ENCODE measurements at places on chromosomes 16 and 17. TPM values are rescaled to one million over a fixed set of nuclear protein-coding genes. Genes with fewer than 3 reads are reported as not detected.

GRCh38 chr16:50863644-50864144 is 121.8 kb downstream of the CYLD start:
- no peak for DNase-seq

DNA sequence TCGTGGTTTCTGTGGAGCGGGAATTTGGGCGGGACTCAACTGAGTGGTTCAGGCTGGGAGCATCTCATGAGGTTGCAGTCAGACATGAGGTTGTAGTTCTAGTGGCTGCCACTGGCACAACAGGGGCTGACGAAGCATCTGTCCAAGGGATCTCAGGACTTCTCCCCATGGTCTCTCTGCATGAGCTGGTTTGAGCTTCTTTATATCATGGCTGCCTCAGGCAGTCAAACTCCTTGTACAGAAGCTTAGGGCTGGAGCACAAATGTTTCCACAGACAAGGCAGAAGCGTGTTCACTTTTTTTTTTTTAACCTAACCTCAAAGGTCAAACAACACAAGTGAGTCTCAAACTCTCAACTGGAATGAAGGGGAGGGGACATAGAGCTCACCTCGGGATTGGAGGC is 243.3 kb downstream of the MSI2 start:
- no peak for DNase-seq

DNA sequence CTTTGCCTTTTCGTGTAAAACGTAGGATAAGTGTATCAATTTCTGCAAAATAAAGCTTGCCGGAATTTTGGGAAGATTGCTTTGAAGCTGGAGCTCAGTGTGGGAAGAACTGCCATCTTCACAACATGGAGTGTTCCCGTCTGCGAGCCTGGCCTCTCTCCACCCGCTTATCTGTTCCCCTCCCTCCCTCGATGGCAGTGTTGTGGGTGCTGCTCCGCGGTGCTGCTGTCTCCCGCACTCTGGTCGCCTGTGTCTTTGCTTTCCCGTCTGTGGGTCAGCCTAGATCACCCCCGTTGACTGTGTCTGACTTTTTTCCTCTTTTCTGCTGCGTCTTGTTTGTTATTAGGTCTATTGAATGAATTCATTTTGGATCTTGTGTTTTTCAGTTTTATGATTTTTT is 17.0 kb downstream of the ACSF3 start:
- DNase-seq: peak; percentile 6

GRCh38 chr17:76726776-76727718 is at the start of gene METTL23:
Gene METTL23 (plus strand): TSS chr17:76726839. CDS start chr17:76729711, 2,872 bp downstream.
- peak; percentile 86 for DNase-seq

DNA sequence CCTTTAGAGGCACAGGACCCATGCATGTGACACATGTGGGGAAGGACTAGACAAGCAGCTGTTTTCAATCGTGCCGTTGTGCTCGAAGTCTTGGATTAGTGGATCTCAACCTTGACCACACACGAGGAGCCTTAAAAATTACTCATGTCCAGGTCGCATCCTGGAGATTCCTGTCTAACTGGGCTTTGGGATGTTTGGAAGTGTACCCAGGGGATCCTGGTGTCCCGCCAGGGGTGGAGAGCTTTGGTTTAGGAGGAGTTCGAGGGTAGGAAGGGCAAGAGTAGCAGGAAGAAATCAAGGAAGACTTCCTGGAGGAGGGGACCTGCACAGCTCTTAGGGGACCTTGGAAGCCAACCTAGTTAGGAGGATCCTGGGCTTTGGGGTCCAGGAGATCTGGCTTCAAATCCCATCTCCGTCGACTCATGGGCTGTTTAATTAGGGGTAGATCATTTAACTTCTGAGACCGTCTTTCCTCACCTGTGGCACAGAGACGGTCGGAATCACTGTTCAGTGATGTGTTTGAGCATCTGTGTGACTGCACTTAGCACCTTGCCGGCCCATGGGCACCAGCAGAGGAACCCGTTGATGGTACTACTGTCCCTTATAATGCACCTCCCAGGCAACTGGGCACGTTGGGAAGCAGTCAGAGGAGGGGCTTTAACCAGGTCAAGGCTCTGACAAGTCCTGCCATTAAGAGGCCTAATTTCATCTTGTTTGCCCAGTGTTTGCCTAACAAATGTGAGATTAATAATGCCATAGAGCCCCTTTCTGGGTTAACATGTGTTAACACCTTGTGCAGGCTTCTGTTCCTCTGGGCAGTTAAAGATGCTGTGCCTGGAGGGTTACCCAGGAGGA is 102.0 kb upstream of the PLCG2 start:
- no peak for DNase-seq

- DNase-seq: no peak
Observed at GRCh38 chr17:76914937-76915336, 46.7 kb downstream of the MGAT5B start.

GRCh38 chr16:89924297-89924924 is 1.3 kb downstream of the TUBB3 start:
- peak; percentile 91 for DNase-seq

- DNase-seq: no peak
Observed at GRCh38 chr17:59493867-59494266, 71.5 kb upstream of the DHX40 start.

The IRX3 gene
- 13.0 TPM for total RNA-seq

The CSF3 gene
- not detected for total RNA-seq

- no peak for DNase-seq
Observed at GRCh38 chr16:361341-361871, 8.9 kb upstream of the AXIN1 start.

GRCh38 chr17:1626333-1626732 is 2.3 kb downstream of the SLC43A2 start:
- no peak for DNase-seq

The C16orf89 gene
- total RNA-seq: not detected

DNA sequence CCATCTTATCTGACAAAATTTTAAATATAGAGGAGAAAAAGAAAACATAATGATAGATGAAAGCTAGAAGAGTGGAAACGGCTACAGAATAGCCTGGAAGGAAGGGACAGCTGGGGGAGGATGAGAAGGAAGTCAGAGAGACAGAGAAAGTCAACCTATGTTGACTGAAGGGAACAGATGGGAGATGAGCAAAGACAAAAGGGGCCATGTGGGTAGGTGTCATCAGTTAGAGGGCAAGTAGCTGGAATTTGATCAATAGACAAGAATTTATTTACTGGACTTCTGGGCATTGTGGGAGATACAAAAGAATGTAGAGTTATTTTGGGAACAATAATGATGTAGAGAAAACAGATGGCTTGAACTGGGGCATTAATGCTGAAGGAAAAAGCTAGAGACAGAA is 194.4 kb downstream of the ANKFN1 start:
- DNase-seq: no peak

- DNase-seq: no peak
Observed at GRCh38 chr16:54123766-54124165, 162.8 kb downstream of the IRX3 start.

The GSG1L gene
- total RNA-seq: 0.91 TPM

The SLC22A31 gene
- 3.9 TPM for total RNA-seq

GRCh38 chr16:31134091-31134571 is 1.4 kb downstream of the PRSS8 start:
- no peak for DNase-seq

The SMTNL2 gene
- 22.0 TPM for total RNA-seq

DNA sequence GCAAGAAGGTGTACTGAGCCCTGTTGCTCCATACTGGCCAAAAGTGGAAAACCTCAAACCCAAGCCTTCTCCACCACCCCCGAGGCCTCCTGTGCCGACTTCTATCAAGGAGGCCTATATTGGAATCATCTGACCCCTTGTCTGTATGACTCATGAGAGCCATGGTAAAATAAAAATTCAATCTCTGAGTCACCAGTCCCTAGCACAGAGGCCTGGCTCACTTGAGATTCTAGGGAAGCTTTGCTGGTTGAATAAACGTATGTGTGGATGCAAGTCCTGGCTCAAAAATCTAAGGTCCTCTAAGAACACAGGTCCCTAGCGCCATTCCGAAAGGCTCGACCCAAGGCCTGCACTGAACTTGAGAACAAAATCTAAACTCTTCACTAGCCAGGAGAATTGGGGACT is 15.0 kb downstream of the NSMCE1 start:
- DNase-seq: no peak

DNA sequence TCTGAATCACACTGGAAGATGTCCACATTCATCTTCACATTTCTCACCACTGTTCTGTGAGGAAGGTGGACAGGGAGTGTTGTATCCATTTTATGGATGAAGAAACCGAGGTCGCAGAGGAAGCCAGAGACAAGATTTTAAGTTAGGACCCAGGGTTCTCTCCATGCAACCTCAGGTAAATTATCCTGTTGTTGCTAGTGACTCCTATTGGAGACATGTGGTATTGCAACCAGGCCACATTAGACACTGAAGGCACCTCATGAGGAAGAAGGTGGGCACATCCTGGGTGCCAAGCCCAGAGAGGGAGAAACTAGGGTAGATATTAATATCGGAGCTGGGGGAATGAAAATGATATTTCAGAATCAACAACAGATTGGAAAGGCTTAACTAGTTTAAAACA is 8.5 kb upstream of the WNT9B start:
- no peak for DNase-seq

The ATXN7L3 gene
- total RNA-seq: 146 TPM

DNA sequence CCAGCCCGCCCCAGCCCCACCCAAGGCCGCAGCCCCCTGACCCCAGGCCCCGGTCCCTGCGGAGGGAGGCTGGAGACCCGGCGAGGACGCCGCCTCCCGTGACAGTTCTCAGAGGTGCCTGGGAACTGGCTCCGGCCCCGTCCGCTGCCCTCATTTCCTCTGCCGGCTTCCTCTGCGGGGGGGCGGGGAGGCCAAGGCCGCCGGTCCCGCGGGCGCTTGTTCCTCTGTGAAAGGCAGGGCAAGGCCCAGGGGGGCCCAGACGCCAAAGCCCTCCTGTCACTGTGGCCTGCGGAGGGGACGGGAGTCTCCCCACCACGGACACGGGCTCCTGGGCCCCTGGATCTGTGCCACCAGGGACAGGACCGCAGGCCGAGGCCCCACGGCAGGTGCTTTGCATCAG is 5.0 kb upstream of the PVALEF start:
- peak; percentile 21 for DNase-seq

- no peak for DNase-seq
Observed at GRCh38 chr17:79573196-79573896, 37.5 kb downstream of the RBFOX3 start.

DNA sequence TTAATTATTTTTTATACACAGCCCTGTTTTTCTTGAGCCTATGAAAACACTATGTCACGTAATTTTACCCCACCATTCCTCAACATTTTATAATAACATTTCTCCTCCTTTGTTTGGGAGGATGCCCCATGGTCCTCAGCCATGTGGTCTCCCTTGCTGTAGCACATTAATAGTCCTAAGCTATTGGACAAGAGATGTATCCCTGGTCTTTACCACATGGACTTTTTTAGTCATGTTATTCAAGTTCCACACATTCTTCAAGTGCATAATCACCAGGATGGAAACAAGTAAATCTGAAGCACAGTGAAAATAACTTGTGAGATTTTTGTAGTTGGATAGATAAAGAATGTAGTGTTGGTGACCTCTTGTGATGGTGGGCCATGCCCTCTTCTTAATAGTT is 2.0 kb upstream of the KRTAP2-3 start:
- no peak for DNase-seq

GRCh38 chr17:49967621-49968404 is 1.2 kb upstream of the DLX4 start:
- DNase-seq: no peak

The ZMYND15 gene
- total RNA-seq: not detected

- DNase-seq: no peak
Observed at GRCh38 chr16:53129281-53130158, 74.7 kb downstream of the CHD9 start.

The LAT gene
- 8.3 TPM for total RNA-seq

GRCh38 chr16:70804153-70804733 is 3.3 kb upstream of the VAC14 start:
- no peak for DNase-seq

The MMP25 gene
- total RNA-seq: not detected

GRCh38 chr16:70396246-70396904 is 42.5 kb downstream of the ST3GAL2 start:
- peak; percentile 91 for DNase-seq

The ZNF469 gene
- 0.56 TPM for total RNA-seq

DNA sequence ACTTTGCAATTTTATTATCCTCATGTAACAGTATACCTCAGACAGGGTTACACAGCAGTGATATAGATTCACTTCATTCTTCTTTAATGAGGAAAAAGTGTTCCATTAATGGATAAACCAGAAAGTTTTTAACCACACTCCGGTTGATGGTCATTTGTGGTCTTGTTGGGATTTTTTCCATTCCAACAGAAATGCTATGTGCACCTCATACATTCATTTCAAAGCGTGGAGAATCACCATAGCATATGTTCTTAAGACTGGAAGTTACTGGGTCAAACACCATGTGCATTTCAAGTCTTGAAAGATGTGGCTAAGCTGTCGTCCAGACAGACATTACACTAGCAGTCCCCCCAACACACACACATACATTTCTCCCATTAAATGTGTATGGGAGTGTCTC is 245.8 kb upstream of the CDH5 start:
- no peak for DNase-seq

The CMTM2 gene
- total RNA-seq: not detected

DNA sequence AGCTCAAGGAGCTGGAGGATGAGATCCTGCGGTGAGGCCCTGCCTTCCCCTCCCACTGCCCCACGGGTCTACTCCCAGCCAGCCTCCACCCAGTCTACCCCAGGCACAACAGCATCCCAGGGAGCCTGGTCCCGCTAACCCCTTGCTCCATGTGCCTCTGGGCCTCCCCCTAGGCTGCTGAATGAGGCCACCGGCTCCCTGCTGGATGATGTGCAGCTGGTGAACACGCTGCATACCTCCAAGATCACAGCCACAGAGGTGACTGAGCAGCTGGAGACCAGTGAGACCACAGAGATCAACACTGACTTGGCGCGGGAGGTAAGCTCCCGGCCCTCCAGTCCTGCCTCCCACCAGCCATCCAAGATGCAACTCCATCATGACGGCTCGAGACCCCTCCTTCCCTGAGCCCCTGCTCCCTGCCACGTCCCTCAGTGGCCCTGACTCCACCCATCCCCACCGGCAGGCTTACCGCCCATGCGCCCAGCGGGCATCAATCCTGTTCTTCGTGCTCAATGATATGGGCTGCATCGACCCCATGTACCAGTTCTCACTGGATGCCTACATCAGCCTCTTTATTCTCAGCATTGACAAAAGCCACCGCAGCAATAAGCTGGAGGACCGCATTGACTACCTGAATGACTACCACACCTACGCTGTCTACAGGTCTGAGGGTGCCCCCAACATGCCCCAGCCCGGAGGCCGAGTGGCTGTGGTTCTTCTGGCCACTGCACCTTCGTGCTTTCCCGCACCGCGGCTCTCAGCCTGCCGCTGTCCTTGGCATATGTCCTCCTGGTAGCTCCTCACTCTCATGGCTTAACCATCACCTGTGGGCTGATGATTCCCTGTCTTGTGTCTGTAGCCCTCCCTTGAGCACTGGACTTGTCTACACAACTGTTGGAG is 15.0 kb upstream of the KDM6B start:
- no peak for DNase-seq

DNA sequence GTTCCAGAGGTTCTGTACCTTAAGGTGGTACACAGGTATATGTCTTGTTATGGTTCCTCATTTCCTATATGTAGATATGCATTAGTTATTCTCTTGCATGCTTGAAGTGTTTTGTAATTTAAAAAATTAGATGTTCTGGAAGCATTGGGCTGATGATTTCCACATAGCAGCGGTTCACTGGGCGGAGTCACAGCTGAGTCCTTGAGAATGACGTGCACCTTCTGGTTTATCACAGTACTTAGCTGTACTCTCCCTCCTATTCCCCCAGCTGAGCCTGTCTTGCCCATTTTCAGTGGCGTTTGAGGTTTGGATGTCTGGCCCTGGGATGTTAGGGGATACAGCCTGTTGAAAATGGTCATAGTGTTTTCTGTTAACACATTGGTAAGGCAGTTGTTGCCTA is 327.1 kb downstream of the SNX29 start:
- no peak for DNase-seq

The PIRT gene
- total RNA-seq: 0.32 TPM

All from glutamatergic neuron (in vitro differentiated cells).